ENCODE measurements at places on chromosomes 7 and 10. TPM values are rescaled to one million over a fixed set of nuclear protein-coding genes. Genes with fewer than 3 reads are reported as not detected.

- DNase-seq, result no peak
Observed at GRCh38 chr10:62307635-62308034, 39.0 kb upstream of the RTKN2 start.

- no peak for DNase-seq
Observed at GRCh38 chr7:134645935-134646334, 718 bp upstream of the BPGM start.

DNA sequence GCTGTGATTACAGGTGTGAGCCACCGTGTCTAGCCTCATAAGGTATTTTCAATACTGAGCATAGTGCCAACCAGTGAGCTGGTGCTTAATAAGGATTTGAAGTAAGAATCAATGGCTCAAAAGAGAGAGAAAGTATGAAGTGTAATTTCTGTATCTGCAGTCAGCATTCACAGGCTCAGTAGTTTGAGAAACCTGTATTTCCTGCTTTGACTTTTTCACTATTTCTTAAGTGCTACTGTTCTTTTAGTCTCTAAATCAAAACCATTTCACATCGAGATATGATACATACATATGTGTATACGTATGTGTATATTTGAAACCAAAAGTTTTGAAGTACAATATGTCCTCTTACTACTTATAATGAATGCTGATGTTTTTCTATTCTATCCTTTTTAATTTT lies 189.9 kb downstream of the PPP1R9A start:
- no peak for DNase-seq

RP9 gene
- total RNA-seq, result 9.2 TPM

RAB19 gene
- total RNA-seq, result 8.8 TPM

SP8 gene
- not detected for total RNA-seq

TFAM gene
- total RNA-seq, result 29.8 TPM

TMEM72 gene
- not detected for total RNA-seq
